Substantia nigra (tissue), 51 donors: ENCODE measurements at places on chromosomes 3 and 15.
A peak's percentile ranks its signal among the peaks of the same experiment; 100 is the strongest.

GRCh38 chr3:137946356-137946973 lies 63.5 kb upstream of the CLDN18 start:
- DNase-seq, result peak; percentile 10

- DNase-seq, result no peak
These were observed 34.0 kb downstream of the ACSBG1 start for GRCh38 chr15:78200276-78200930.

DNA sequence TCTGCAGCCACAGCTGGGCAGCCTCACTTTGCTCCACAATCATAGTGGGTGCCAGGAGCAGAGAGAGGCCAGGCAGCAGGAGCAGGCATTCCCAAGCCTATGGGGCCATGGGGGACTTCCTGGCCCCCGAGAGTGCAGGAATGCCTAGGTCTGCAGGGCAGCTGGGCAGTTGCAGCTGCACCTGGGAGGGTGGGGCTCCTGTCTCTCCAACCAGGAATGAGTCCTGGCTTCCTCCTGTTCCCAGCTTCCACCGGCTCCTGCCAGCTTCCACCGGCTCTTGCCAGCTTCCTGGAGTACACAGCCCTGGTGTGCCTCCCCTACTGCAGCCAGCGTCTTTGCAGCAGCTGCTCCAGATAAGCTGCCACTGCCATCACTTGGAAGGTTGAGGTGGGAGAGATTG lies 86.3 kb upstream of the CDV3 start:
- no peak for DNase-seq

- DNase-seq, result no peak
These were observed 60.7 kb downstream of the ZBTB20 start for GRCh38 chr3:115086344-115086743.

GRCh38 chr3:126525091-126525852 lies 1.3 kb downstream of the CHST13 start:
- DNase-seq, result no peak

DNA sequence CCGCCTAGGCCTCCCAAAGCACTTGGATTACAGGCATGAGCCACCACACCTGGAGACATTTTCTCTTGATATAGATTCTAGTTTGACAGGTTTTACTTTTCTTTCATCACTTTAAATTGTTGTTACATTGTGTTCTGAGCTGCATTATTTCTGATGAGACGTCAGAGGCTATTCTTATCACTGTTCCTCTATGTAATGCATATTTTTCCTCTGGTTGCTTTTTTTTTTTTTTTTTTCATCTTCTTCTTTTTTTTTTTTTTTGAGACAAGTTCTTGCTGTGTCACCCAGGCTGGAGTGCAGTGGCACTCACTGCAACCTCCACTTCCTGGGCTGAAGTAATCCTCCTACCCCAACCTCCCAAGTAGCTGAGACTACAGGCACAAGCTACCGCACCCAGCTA lies 41.2 kb downstream of the TRA2B start:
- no peak for DNase-seq

DNA sequence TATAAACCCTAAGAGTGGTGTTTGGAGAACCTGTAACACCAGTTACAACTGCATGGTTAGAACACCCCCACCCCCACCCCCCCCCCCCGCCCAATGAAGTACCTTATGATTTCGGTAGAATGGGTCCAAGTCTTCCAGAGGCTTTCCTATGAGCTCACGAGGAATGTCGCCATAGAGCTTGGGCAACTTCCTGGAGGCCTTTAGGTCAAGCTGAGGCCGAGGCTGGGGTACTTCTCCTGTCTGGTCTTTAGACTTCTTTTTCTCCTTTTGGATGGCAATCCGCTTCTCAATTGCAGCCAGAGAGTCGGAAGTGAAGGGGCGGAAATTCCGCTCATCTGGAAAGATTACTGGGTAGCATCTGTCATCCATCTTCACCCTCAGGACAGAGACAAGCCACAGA lies 101.8 kb downstream of the SCN11A start:
- no peak for DNase-seq

- DNase-seq, result no peak
These were observed 314.4 kb downstream of the MECOM start for GRCh38 chr3:169348929-169349621.

- no peak for DNase-seq
These were observed 274.2 kb upstream of the ICE2 start for GRCh38 chr15:60752973-60753720.

DNA sequence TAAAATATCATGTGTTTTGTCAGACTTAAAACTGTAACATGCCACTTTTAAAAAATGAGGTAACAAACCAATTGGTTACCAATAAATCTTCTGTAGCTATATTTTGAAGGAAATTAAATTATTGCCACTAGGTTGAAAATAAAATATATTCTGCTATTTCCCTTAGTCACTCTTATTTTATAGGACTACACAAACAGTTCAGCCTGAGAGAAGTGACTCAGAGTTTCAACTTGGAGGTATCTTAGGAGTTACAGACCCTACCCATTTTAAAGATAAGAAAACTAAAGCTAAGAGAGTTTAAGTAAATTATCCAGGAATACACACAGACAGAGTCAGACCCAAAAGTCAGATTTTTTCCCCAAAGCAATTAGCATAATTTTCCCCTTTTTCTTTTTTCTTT lies 65.1 kb downstream of the PIK3CB start:
- DNase-seq, result no peak

DNA sequence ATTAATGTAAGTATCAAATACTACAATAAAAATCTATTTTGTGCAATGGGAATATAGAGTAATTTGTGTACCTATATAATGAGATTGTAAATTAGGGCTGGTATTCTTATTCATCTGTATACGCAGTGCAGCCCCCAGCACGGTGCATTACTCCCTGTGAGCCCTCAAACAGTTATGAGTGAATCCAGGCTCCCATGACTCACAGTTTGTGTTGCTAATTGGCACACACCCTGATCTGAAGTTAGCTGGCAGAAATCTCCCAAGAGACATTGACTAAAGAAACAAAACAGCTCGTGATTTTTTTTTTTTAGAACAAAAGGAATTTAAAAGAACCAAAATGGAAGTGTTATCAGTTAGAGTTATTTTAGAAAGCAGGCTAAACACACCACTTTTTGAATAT lies 15.7 kb downstream of the GK5 start:
- DNase-seq, result no peak

- DNase-seq, result no peak
These were observed 111.4 kb downstream of the DLG1 start for GRCh38 chr3:197186887-197187588.

- no peak for DNase-seq
These were observed 41.8 kb upstream of the UBE2E2 start for GRCh38 chr3:23161308-23161707.

DNA sequence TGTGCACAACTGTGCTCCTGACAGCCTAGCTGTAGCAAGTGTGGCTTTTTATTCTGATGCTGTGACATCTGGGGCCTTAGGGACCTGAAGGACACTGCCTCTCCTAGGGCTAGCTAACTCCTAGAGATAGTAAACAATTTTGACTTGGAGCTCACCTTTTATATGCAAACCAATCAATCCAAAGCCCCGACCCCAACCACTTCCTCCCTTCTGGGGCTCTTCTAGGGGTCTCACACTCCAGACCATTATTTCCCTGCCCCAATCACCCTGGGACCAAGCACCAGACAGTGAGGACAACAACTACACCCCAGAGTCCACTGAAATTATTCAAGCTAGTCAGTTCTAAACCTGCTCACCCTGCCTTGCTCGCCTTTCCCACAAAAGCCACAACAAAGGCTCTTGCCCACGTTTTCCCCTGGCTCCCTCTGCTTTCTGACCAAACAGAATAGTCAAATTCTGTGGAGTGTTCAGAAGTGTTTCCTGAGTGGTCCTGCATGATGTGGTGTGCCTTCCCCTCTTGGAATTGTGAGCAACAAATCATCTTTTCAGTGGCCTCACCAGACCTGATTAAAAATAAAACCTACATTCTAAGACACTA lies 84.2 kb upstream of the WNT5A start:
- no peak for DNase-seq

GRCh38 chr3:9147215-9147895 lies 102.1 kb downstream of the SRGAP3 start:
- DNase-seq, result no peak

GRCh38 chr3:44805960-44806359 lies 44.4 kb downstream of the KIF15 start:
- no peak for DNase-seq

DNA sequence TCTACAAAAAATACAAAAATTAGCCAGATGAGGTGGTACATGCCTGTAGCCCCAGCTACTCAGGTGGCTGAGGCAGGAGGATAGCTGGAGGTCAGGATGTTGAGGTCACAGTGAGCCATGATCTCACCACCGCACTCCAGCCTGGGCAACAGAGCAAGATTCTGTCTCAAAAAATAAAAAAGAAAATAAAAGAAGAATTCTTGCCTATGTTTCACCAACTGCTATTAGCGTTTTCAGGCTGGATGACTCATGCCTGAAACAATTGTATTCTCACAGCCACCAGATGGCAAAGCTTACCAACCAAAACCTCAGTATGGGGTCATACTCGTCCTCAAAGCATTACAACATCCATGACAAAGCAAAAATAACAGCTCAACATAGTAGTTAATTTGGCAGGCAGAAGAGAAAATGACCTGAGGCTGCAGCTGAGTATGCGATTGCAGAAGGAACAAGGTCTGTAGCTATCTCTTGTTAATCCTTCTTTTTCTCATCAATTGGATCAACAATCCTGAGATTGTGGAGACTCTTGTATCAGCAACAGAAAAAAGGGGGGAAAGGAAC lies 52.2 kb downstream of the TP53BP1 start:
- DNase-seq, result peak; percentile 13

DNA sequence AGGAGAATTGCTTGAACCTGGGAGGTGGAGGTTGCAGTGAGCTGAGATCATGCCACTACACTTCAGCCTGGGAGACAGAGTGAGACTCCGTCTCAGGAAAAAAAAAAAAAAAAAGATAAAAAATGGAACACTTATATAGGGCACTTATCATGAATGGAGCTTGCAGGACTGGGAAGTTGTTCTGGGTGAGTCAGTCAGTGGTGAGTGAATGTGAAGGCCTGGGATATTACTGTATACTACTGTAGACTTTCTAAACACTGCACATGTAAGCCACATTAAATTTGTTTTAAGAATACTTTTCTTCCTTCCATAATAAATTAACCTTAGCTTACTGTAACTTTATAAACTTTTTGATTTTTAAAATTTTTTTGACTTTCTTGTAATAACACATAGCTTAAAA lies 59.8 kb downstream of the SFMBT1 start:
- DNase-seq, result no peak

GRCh38 chr3:117788061-117788460 lies 1078.5 kb downstream of the TUSC7 start:
- DNase-seq, result no peak

DNA sequence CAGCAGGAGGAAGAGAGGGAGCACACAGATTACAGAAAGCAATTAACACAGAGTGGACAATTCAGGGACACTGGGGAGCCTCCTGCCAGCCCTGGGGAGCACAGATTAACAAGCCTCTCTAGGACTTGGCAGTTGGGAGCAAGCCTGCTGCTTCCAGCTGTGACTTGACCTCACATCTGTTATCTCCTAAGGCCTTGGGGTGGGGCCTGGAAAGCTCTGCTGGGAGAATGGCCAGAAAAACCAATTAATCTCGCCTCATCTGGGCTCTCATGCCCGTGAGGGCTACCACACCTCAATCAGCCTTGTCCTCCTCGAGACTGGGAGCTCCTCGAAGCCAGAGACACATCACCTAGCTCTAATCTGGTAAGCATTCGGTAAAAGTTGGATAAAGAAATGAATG lies 39.1 kb downstream of the SEMA5B start:
- no peak for DNase-seq

DNA sequence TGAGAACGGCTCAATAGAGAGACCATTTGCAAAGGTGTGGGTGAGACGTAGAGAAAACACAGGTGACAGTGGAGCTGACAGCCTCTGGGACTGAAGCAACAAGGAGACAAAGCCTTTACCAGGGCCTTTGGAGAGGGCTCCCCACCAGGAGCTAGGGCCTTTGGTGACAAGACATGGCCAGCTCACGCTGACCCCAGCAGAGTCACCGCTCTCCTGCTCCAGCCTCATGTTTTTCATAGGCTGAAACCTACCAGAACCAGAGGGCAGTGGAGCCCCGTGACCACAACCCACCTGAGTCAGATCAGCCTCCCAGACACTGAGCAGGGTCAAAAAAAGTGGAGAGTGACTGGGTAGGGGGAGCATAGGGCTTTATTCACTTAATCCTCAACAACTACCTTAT lies 214.7 kb downstream of the SHQ1 start:
- no peak for DNase-seq

DNA sequence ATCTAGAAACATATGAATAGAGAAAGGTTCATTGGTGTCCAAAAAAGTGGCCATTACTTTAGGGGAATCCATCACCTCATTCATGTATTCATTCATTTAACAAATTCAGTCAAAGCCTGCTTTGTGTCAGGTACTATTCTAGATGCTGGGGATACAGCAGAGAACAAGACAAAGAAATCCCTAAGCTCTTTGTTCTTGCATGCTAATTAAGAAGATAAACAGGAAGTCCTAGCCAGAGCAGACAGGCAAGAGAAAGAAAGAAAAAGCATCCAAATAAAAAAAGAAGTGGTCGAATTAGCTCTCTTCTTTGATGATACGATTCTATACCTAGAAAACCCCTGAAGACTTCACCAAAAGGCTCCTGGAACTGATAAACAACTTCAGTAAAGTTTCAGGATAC lies 12.4 kb upstream of the ZMAT3 start:
- DNase-seq, result no peak

DNA sequence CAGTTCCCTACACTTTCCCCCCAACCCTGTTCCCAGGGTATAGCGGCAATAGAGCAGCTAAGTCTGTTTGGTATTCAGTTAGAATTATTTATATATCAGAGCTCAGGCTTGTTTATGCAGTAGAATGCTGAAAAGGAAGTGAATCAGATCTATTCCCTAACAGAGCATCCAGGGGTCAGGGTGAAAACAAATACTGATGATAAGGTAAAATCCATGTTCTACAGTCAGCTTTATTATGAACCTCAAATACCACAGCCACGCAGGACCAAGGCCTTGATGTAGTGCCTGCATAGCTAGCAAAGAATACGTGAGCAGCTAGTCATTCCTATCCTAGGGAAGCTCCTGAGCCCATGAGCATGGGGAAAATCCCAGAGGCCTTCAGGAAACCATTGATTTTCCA lies 229.7 kb upstream of the ICE2 start:
- DNase-seq, result no peak

DNA sequence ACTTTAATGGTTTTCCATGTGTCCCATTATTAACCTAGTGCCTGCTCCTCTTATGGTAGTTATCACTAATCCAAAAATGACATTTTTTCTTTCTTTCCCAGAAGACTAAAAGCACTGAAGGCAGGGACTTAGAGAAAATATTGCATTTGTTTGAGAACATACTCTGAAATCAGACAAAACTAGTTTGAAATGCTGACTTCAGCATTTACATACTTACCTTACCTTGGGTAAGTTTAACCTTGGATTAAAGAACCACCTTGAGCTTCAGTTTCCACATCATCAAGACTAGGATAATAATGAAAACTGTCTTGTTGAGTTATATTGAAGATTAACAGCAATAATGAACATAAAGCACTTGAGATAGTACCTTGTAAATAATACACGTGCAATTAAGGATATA lies 413.0 kb downstream of the SOX2 start:
- DNase-seq, result no peak

- no peak for DNase-seq
These were observed 13.6 kb upstream of the LACTB start for GRCh38 chr15:63107895-63108546.
